ENCODE measurements at places on chromosomes 7 and 10. TPM values are rescaled to one million over a fixed set of nuclear protein-coding genes. Genes with fewer than 3 reads are reported as not detected.
A peak's percentile ranks its signal among the peaks of the same experiment; 100 is the strongest.

- peak; percentile 75 for DNase-seq
- H3K4me3 ChIP-seq, result no peak overlapping the region
- H3K36me3 ChIP-seq, result peaks cover 33% of the 10 kb centered on the region
- H3K4me1 ChIP-seq, result peaks cover 78% of the 10 kb centered on the region
- no peaks in the 10 kb centered on the region for H3K27me3 ChIP-seq
- H3K27ac ChIP-seq, result peak overlapping the region; percentile 66
These were observed 8.5 kb downstream of the RASSF4 start for GRCh38 chr10:44968091-44968490.

DNA sequence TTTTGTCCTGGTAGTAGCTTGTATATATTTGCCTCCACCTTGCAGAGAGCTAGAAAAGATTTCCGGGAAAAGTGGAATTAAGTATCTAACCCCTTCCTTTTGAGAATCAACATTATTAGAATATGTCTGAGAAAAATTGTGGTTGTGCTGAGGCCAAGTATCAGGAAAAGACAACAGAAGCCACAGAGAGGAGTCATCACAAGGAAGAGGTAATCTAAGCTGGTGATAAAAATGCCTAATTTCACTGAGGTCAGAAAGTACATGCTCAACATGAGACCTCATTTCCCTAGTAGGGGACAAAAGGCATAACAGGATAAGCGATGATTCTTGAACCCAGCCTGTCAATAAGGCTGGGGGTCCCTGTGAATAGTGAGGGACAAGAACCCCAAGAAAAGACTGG lies 97.0 kb upstream of the PDE1C start:
- H3K36me3 ChIP-seq, result no peaks in the 10 kb centered on the region
- H3K27me3 ChIP-seq, result no peaks in the 10 kb centered on the region
- H3K4me1 ChIP-seq, result no peaks in the 10 kb centered on the region
- no peak overlapping the region for H3K27ac ChIP-seq
- DNase-seq, result no peak

Gene CLCN1
- total RNA-seq, result not detected

Gene SCIN
- 21.1 TPM for total RNA-seq

- H3K27ac ChIP-seq, result no peak overlapping the region
- H3K4me3 ChIP-seq, result no peak overlapping the region
- H3K27me3 ChIP-seq, result no peaks in the 10 kb centered on the region
- no peaks in the 10 kb centered on the region for H3K36me3 ChIP-seq
These were observed 930.6 kb upstream of the ZNF722 start for GRCh38 chr7:63067897-63068585.

- no peak for DNase-seq
- peaks cover 13% of the 10 kb centered on the region for H3K4me1 ChIP-seq
- no peaks in the 10 kb centered on the region for H3K27me3 ChIP-seq
- H3K4me3 ChIP-seq, result no peak overlapping the region
These were observed 616.4 kb upstream of the MGMT start for GRCh38 chr10:128850647-128851046.

GRCh38 chr10:122142641-122143237 lies 128.4 kb upstream of the BTBD16 start:
- H3K4me1 ChIP-seq, result peaks cover 63% of the 10 kb centered on the region
- DNase-seq, result no peak
- H3K36me3 ChIP-seq, result peaks cover 46% of the 10 kb centered on the region
- H3K4me3 ChIP-seq, result no peak overlapping the region
- H3K27ac ChIP-seq, result peak overlapping the region; percentile 21

GRCh38 chr10:124422742-124423141 lies 4.0 kb upstream of the OAT start:
- peaks cover 4% of the 10 kb centered on the region for H3K27me3 ChIP-seq
- no peak overlapping the region for H3K4me3 ChIP-seq
- peaks cover 10% of the 10 kb centered on the region for H3K4me1 ChIP-seq
- no peaks in the 10 kb centered on the region for H3K36me3 ChIP-seq

Gene NUPR2
- not detected for total RNA-seq

DNA sequence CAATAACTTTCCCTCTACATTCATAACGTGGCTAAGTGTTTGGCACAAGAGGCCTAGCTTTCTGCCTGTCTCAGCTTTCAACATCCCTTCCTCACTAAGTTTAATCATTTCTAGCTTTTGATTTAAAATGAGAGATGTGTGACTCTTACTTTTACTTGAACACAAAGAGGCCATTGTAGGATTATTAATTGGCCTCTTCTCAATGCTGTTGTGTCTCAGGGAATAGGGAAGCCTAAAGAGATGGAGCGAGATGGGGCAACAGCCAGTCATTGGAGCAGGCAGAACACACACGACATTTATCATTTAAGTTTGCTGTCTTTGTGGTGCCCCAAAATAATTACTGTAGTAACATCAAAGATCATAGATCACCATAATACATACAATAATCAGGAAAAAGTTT lies 167.1 kb upstream of the TRIM24 start:
- H3K4me3 ChIP-seq, result no peak overlapping the region
- no peak for DNase-seq
- no peaks in the 10 kb centered on the region for H3K27me3 ChIP-seq
- H3K4me1 ChIP-seq, result peaks cover 5% of the 10 kb centered on the region

DNA sequence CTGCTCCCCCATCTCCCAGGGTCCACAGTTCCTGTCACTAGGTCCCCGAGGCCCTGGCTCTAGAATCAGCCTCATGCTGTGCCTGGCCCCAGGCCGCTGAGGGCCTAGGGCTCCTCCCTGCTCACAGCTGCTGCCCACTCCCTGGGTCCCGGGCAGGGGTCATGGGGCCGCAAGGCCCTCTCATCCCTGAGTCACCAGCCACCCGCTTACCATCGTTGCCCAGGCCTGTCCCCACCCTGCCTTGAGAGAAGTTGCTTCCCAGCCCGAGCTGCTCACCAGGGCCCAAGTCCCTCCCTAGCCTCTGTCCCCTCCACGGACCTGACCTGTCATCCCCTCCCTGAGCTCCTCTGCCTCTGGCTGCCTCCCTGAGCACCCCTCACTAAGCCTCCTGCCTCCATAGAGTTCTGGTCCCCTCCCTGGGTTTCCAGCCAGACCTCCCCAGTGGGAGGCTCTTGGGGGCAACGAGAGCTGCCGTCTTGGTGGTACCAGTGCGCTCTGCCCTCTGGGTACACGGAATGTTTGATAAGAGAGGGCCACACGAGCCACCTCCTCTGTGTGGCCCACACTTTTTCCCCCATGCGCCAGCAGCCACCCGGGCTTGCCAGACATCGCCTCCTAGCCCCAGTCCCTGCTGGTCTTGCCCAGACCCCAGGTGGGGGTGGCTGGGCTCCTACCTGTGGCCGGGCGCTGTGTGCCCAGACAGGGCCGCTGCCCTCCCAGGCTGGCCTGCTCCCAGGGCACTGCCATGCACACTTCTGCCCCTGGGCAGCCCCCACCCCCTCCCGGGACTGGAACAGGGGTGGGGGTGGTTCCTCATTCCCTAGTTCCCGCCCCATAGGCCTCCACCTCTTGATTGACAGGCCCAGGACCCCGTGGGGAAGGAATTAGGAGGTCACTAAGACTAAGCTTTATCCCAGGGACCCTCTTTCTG lies 21.3 kb downstream of the MLXIPL start:
- no peak overlapping the region for H3K4me3 ChIP-seq
- H3K36me3 ChIP-seq, result no peaks in the 10 kb centered on the region
- H3K4me1 ChIP-seq, result peaks cover 5% of the 10 kb centered on the region
